Erythroblast (primary cell): ENCODE measurements at places on chromosomes 3 and 15.
A peak's percentile ranks its signal among the peaks of the same experiment; 100 is the strongest.

- DNase-seq, result no peak
These were observed 94.6 kb upstream of the CTDSPL start for GRCh38 chr3:37766797-37767776.

DNA sequence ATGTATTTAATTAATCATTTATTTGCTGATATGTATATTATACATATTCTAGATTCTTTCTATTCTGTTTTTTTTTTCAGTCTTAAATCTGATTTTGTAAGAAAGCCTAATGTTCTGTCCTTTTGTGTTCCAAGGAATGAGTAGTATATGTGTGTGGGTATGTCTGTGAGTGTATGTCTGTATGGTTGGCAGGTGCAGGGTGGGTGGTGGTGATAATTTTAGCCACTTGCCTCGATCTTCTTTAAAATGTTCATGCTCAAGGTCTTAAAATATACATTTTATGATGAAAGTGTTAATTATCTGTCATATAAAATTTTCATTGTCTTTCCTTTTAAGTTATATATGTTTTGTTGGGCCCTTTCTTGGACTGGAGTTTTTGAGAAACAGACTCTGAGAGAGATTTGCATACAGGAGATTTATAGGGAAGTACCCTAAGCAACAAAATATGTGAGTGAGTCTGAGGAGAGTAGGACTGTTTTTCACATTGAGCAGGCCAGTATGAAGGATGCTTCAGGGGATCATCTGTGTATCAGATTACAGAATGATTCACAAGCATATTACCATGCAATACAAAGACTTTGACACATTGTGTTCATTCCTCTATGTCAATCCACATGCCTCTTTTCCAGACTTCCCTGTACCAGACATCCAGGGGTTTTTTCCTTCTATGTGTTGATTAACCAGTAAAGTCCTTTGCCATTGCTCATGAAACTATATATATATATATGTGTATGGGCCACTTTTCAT lies 211.0 kb upstream of the DPPA4 start:
- DNase-seq, result no peak

- no peak for DNase-seq
These were observed 471.0 kb downstream of the ZPLD1 start for GRCh38 chr3:102905811-102906210.

GRCh38 chr3:9754678-9755077 lies 4.9 kb downstream of the OGG1 start:
- DNase-seq, result no peak

GRCh38 chr3:159378396-159379194 lies 576.7 kb downstream of the MFSD1 start:
- DNase-seq, result no peak

- no peak for DNase-seq
These were observed 2.3 kb upstream of the GFM1 start for GRCh38 chr3:158642005-158642404.

DNA sequence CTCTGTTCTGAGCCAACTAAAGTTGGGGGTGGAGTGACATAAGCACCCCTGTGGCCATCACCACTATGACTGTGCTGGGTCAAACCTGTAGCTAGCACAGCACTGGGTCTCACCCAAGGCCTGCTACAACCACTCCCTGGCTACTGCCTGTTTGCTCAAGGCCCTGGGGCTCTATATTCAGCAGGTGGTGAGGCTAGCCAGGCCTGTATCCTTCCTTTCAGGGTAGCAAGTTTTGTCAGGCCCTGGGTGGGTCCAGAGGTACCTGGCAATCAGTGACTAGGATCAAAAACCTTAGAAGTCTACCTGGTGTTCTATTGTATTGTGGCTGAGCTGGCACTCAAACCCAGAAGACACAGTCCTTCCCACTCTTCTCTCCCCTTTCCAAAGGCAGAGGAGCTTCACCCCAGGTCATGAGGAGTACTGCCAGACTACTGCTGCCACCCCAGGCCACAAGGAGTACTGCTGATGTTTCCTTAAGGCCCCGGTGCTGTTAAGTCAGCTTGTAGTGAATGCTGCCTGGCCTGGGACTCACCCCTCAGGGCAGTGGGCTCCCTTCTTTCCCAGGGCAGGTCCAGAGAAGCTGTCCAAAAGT lies 170.8 kb downstream of the IGSF11 start:
- peak; percentile 0 for DNase-seq

- DNase-seq, result no peak
These were observed 44.1 kb downstream of the CTXND1 start for GRCh38 chr15:80207887-80208286.

GRCh38 chr3:12456441-12456840 lies 27.8 kb upstream of the TSEN2 start:
- DNase-seq, result no peak

GRCh38 chr3:30188713-30189112 lies 417.7 kb upstream of the TGFBR2 start:
- DNase-seq, result no peak

DNA sequence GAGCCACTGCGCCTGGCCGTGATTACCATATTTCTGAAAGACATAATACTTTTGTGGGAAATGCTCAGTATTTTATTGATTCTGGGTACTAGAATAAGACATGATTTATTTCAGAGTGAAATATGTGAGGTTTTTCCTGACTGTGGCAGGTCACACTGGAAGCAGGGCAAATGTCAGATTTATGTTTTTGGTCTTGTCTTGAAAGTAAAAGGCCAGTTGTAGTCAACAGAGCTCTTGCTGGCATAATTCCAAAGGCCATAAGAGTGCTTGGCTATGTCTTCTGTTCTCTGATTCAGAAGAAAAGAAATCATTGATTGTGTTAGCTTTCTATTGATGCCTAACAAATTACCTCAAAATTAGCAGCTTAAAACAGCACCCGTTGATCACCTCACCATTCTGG lies 176.4 kb downstream of the TJP1 start:
- no peak for DNase-seq

- no peak for DNase-seq
These were observed 76.0 kb upstream of the NECTIN3 start for GRCh38 chr3:110995461-110996231.

- DNase-seq, result no peak
These were observed 601.4 kb downstream of the CADM2 start for GRCh38 chr3:85560088-85560785.
